ENCODE measurements at places on chromosomes 5 and 9.

DNA sequence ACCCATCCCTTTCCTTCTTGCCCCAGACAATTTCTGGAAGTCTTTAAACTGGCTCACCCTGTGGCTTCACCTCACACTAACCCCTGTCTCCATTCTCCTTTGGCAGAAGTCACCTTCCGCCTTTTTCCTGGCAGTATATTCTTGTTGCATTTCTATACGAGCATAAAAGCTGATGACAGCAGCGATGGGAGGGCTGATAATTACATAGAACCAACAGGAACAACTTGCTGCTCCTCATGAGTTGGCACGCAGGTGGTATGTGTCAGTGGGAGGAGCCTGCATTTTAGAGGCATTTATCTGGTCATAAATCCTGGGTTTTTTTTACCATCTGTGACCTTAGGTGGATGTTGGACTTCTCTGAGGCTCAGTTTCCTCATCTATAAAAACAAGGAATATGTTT, 61.4 kb upstream of the CKMT2 start:
- DNase-seq, result no peak

GRCh38 chr9:101650142-101650541, 55.4 kb upstream of the PPP3R2 start:
- DNase-seq, result no peak

DNA sequence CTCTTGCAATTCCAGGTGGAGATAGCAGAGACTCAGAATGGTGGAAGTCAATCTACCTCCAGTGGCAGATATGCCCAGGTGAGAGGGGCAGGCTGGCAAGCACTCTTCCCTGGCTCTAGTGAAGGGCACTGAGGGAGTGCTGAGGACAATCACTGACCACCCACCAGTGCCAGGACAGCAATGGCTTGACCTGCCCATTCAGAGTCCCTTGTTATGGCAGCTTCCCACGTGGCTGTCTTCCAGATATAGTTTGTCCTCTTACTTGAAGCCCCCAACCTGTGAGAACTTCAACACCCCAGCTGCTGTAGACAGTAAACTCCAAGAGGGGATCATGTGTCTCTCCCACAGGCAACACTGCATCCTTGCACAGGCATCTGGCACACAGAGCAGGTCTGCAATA, 104.7 kb downstream of the LHFPL2 start:
- DNase-seq, result no peak

DNA sequence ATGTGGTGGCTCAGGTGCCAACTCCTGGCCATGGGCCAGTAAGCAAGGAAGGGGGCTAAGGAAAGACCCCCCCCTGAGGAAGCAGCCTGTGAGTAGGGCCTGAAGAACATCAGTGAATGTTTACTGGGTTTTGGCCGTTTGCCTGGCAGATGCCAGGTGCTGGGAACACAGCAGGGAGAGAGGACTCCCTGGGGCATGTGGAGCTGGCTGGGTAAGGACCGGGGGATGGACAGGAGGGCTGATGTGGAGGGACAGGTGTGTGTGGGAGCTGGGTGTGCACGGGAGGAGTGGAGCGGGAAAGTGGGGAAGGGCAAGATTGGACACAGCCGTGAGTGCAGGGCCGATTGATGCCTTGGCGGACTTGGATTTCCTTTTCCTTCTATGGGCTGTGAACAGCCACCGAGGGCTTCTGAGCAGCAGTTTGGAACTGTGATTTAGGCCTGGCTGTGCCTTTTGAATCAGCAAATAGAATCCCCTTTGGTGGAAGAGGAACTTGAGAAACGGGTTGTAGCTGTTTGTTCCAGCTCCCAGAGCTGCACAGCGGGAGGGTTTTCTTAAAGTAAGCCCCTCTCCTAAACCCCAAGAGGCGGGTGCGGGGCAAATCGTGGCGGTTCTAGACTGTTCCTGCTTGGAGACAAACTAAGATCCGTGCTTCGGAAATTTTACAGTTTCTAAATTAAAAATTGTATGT, 3.1 kb downstream of the HMCN2 start:
- DNase-seq, result no peak

GRCh38 chr9:16417161-16417560, 453.3 kb downstream of the BNC2 start:
- DNase-seq, result no peak

GRCh38 chr9:214648-215493, at the start of gene DOCK8:
TSS of gene DOCK8 (plus strand) at chr9:214865. CDS start at chr9:214977, 112 bp downstream.
- DNase-seq, result no peak

GRCh38 chr9:137182836-137183235, 5.5 kb downstream of the ANAPC2 start:
- no peak for DNase-seq

GRCh38 chr5:175872287-175873087, 1.1 kb downstream of the CPLX2 start:
- peak; percentile 67 for DNase-seq

GRCh38 chr5:80837679-80838078, 122.5 kb upstream of the RASGRF2 start:
- DNase-seq, result no peak

- DNase-seq, result no peak
Observed at GRCh38 chr5:160787240-160787639, 64.8 kb downstream of the ATP10B start.

DNA sequence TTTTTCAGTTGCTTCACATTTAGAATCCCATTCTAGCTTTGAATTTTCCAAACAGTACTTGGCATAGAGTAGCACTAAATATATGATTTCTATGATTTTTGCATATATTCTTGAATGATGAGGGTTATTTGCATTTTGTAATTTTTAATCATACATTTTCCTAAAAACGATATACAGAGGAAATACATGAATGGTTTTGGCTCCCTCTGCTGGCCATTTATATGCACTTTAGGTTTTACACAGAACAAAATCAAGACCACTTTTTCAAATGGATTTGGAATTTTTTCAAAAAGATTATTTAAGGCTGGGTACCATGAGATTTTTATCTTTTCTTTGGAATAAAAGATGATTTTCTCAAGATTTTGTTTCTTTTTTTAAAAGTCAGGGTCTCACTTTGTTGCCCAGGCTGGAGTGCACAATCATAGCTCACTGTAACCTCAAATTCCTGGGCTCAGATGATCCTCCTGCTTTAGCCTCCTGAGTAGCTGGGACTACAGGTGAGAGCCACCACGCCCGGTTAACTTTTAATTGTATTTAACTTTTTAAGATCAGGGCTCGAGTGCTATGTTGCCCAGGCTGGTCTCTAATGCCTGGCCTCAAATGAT, 16.7 kb upstream of the COMMD10 start:
- DNase-seq, result peak; percentile 46

GRCh38 chr5:168575391-168576372, 3.5 kb downstream of the PANK3 start:
- no peak for DNase-seq

DNA sequence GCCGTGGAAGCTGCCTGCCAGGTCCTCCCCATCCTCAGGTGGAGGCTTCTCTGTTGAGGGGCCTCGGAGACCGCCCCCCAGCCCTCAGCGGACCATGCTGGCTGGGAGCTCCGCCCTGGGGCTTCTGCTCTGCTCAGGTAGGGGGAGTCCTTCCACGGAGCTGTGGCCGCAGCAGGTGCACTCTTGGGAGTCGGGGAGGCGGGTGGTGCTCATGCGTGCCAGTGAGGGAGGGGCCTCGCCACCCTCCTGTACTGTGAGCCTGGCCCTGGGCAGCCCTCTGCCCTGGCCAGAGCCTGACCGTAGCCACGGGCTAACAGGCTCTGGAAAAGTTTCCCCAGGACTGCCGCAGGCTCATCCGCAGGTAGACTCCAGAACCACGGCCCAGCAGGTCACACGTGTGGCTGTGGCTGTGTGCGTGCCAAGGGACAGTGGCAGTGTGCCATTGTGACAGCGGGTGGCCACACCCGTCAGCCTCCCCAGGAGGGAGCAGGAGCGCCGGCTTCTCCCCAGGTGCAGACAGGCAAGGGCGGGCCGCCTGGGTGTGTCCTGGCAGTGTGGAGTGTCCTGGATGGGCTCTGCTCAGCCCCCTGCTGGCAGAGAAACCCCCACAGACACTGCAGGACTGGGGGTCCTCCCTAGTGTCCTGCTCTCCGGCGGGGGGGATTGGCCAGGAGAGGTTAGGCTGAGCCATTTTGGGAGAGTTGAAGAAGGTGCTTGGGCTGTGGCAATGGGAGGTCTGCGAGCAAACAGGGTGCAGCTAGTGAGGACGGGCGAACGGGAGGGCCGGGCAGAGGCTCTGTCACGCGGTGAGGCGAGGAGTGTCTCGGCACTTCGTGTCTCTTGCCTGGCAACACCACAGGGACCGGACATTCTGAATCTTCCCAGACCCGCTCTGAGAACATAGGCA, 29.5 kb downstream of the TPPP start:
- no peak for DNase-seq

DNA sequence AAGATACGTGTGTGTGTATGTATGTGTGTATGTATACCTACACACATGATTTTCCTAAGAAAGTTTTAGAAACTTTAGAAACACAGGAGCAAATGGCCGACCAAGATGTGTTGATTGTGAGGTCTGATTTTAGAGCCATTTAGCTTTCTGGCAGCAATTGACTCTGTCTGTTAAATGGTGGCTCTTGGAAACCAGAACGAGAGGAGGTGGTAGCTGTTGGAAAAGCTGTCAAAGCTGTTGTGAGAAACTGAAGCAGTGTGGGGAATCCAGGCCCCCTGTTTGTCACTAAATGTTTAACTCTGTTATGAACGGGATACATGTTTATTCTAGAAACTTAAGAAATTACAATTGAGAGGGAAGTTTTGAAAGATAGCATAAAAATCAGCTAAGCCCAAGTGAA, 91.4 kb downstream of the GOLPH3 start:
- no peak for DNase-seq

- no peak for DNase-seq
Observed at GRCh38 chr5:130112246-130112645, 208.0 kb downstream of the CHSY3 start.

DNA sequence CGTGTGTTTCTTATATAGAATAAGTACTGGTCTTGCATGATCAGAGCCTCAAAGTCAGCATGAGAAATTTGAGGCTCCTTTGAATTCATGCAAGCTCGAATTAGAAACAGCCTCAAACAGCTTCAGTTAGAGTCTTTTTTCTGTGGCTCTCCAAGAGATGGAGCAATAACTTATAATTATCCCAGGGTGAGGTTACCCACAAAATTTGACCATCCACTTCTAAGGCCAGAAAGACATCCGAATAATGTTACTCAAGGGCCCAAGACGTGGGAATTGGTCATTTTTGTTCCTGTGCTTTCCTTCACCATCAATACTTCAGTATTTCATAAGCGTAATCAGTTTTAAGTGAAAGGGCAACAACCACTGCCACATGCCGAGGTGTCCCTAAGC, 89.7 kb downstream of the DAPK1 start:
- no peak for DNase-seq

DNA sequence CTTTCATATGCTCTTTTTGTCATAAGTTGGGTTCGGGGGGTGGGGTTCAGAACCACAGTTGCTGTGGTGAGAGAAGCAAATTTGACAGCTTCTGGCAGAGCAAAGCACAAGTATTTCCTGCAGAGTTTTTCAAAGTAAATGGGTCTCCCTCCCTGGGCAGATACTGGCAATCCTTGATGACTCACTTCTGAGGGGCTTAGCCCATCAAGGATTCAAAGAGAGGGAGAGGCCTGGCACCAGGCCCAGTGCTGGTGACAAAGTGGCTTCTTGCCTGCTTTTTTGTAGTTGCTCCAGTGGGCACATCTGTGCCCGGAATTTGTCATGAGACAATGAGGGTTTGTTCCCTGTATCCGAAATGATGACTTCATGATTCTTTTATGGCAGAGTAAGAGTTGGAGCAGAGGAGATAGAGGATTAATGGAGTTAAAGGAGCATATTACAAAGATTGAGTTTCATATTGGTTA, 46.6 kb upstream of the TNC start:
- no peak for DNase-seq

DNA sequence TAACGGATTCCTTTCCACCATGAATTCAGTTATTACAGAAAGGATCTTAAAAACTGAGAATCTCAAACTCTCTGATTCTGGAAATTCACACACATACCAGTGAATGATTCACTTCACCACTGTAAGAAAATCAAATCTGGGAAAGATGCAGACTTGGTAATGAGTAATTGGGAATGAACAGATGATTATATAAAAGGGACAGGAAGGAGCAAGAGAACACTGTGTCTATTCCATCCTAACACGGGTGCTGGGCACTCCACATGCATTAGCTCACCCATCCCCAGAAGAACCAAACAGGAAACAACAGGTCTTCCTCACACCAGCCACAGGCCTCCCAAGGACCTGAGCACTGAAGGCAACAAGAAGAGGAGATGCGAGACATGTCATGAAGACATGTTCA, 74.8 kb upstream of the ZNF622 start:
- DNase-seq, result no peak

GRCh38 chr5:100157066-100157465, 378.1 kb upstream of the FAM174A start:
- DNase-seq, result no peak

DNA sequence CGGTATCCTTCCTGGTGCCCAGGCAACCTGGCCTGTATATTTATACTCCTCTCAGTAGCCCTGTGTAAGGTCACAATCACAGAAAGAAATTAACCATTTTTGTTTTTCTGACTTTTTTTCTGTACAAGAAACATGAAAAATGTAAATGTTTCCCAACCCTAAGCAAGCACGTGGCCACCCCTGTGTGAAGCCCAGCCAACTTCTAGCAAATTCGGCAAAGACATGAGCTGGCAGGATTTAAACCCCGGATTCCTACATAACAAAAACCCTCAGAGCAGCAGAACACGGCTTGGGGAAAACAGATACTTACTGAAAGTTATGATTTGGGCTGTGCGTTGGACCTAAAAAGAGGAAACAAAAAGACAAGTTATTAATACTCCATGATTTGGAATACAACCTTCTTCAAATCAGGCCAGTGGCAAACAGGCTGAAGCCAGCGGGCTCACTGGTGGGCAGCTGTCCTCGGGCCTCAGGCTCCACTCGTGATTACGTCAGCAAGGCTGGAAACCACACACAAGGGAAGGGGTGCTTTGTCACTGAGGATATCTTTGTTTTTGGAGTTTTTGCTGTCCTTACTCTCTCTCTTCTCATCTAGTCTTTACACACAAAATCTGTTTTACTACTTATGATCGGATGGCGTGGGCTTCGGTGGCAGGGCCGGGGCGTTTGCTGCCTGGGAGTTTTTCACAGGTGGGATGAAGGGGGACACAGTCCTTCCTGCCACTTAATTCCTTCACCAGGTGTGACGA, 194.1 kb downstream of the ROR2 start:
- no peak for DNase-seq

DNA sequence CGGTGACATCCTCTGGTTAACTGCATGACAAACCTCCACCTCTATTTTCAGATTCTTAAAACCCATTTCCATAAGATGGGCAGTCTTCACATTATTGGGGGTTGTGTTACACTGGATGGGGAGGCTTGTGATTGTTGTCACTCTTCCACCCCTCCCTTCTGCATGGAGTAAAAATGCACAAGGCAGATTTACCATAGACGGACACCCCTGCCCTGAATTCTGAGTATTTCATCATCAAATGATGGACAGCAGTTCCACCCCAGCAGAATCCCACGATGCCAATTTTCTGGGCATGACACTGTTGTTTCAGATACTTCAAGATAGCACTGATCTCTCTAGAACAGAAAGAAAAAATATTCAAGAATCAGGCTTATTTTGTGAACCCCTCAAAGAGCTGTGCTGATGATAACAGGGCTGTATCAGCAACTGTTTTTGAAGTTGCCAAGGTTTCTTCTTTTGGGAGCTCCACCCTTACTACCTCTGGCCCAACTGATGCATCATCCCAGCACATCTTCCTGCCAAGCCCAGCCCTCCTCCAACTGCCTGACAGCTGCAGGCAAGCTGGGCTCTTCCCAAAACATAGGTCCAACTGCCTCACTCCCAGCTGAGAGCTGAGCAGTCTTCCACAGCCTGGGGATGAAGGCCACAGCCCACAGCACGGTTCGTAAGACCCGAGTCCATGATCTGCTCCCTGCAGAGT, 21.4 kb downstream of the CMBL start:
- no peak for DNase-seq
